ENCODE measurements at places on chromosomes 13 and 19.

DNA sequence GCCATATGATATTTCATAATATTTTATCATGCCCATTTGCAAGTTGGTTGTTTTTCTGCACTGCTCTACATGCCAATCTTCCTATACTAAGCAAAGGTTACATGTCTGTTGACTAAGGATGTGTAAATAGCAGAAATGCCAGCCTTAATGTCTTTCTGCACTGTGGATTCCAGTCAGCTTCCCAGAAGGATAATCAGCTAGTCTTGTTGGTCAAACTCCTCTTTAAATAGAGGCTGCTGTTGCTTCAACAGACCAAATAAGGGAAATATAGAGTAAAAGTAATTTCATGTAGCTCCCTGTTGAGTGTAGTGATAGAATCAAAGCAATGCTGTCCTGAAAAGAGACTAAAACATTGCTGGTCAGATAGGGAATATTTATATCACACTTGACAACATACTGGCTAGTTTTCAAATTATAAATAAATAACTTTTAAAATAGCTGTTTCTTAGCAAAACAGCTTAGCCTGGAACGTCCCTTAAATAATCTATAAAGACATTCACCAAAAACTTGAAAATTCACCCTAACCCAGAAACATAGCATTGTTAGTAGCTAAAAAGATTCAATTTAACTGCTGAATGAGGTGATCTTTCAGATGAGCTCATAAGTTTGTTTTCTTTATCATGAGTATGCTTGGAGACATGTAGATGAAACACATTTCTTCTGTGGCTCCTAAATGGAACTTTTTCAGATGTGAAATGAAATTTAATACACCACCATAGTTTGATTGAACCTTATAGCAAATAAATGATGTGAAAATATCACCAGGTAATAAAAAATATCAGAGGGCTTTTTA, 56.6 kb downstream of the FRY start:
- no peak for DNase-seq

GRCh38 chr13:97100821-97101220, 106.5 kb upstream of the OXGR1 start:
- DNase-seq: no peak

DNA sequence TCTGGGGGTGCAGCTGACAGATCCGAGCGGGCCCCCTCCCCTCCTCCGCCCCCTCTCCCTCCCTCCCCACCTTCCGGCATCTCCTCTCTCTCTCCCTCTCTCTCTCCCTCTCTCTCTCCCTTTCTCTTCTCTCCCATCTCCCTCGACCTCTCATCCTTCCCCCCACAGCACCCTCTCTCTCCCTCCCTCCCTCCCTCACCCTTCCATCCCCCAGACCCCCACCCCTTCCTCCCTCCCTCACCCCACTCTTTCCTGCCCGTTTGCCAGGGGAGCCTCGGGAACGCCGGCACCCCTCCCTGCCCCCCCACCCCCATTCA, 666 bp downstream of the CELF5 start:
- no peak for DNase-seq

DNA sequence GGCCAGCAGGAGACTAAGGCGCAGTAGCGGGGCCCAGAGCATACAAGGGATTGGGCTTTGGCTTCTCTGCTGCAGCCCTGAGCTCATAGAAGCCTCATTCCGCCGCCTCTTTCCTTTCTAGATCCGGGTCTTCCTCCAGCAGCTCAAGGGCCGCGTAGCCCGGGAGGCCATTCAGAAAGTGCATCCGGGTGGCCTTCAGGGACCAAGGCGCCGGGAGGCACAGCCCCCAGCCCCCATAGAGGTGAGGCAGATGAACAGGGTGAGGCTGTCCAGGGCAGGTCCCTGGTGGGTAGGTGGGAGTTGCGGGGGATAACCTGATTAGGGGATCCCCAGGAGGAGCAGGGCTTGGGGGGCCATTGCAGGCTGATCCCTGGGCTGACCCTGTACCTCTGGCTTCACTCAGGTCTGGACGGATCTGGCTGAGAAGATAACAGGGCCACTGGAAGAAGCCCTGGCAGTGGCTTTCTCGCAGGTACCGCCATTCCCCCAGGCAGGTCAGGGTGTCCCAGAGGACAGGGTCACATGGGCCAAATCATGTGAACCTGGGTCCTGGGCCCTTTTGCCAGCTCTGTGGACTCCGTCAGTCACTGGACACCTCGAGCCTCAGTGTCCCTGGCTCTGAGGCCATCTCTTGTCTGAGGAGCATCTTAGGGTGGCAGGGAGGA, 1.3 kb downstream of the SNAPC2 start:
- no peak for DNase-seq

DNA sequence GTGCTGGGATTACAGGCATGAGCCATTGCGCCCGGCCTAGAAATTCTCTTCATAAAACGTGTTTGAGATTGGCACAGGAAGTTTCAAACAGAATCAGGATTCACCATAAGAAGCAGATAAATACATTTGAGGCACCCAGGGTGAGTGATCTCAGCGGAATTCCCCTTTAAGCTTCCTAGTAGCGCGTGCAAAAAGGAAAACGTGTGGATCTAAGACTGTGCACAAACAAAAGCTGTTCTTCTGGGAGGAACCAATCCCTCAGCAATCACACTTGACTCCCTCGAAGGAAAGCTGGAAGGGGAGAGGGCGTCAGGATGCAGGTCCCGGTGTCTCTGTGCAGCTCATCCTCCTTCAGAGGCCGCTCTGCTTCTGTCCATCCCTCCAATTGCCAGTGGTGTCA, 15.5 kb downstream of the MCF2L start:
- no peak for DNase-seq

- no peak for DNase-seq
These were observed 2.2 kb downstream of the CRTC1 start for GRCh38 chr19:18685597-18686190.

DNA sequence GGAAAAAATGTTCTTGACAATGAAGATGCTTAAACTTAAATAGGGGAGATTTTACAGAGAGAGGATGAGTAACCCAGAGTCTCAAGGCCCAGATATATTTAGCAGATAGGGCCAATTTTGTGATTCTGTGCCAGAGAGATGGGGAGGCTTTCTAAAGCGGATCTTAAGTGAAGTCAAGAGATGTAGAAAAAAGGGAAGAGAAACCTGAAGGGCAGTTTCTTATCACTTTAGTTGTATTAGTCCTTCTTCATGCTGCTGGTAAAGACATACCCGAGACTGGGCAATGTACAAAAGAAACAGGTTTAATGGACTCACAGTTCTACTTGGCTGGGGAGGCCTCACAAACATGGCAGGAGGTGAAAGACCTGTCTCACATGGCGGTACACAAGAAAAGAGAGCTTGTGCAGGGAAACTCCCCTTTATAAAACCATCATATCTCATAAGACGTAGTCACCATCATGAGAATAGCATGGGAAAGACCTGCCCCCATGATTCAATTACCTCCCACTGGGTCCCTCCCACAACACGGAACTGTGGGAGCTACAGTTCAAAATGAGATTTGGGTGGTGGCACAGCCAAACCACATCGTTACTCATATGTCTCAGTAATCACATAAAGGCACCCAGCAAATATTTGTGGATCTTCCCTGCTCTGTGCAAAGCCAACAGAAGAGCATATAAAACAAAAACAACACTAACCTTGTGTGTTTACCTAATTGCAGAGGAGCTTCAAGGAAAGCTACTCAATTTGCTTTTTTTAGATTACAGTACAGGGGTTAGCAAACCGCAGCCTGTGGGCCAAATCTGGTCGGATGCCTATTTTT, 102.6 kb upstream of the MYCBP2 start:
- no peak for DNase-seq

DNA sequence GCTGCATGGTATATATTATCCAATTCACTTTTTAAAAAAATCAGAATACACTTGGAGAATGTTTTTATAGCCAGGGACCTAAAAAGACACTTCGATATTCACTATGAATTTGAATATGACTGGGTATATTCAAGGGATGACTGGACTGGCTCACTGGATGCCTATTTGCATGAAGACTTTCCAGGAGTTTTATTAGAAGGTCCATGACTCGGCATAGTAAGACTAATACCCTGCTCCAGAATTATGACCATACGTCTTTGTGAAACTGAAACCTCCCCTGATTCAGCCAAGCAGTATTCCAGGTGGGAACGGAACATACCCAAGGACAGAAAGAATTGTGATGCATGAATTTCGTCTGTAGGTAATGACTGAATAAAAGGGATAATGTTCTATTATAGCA, 3.9 kb upstream of the FAM216B start:
- DNase-seq: no peak

DNA sequence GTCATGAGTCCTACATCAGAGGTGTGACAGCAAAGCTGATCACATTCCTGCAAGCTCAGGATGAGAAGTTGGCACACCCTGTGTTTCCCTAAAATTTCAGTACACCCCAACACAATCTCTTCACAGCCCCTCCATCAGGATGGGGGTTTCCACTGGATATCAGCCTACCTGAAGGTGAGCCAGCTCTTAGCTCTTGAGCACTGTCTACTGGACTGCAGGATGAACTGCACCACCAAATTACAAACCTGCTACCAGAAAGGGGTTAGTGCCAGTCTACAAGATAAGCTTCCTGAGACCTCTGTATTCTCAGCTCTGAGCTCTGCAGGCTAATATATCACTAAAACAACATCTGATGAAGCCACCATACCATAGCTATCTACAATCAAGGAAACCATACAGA, 1616.2 kb upstream of the SPRY2 start:
- DNase-seq: no peak

- no peak for DNase-seq
These were observed 8.0 kb upstream of the ZNF358 start for GRCh38 chr19:7507884-7508283.

Measured in T-helper 9 cell (primary cell).